Renal cortex interstitium (tissue), 15 donors: ENCODE measurements at places on chromosomes 1 and 21. TPM values are rescaled to one million over a fixed set of nuclear protein-coding genes. Genes with fewer than 3 reads are reported as not detected.

Gene TAS1R1
- polyA plus RNA-seq: 0.06 TPM

Gene GPR37L1
- polyA plus RNA-seq: not detected

Gene AMY2A
- polyA plus RNA-seq: not detected

Gene FAM110D
- 1.5 TPM for polyA plus RNA-seq

Gene ELF3
- polyA plus RNA-seq: 40.8 TPM
